ENCODE measurements at places on chromosomes 2 and 18.
A peak's percentile ranks its signal among the peaks of the same experiment; 100 is the strongest.

DNA sequence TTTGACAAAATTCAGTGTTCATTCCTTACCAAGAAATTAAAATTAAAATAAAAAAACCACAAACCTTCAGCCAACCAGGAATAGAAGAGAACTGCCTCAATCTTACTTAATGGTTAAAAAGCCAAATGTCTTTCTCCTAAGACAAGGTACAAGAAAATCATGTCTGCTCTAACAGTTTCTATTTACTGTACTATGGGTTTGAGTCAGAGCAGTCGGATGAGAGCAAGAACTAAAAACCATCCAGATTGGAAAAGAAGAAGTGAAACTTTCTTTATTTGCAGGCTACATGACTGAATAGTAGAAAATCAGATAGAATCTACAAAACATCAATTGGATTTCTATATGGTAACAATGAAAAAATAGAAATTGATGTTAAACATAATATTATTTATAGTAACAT is 555.5 kb upstream of the TNP1 start:
- no peak for DNase-seq

DNA sequence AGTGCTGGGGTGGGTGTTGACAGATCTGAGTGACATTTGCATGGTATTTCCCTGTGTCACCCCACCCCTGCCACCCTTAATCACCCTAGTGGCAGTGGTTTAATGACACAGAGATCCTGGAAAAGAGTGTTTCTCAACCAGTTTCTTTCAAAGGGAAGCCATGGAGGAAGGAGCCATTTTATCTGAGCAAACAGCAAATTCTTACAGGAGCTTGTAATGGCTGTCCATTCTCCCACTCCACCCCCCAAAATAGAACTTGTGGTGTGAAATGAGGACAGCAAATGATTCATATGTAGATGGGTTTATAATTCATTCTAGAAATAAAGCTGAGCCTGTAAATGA is 51.5 kb downstream of the CDC42EP3 start:
- DNase-seq = no peak

- no peak for DNase-seq
These were observed 9.2 kb upstream of the DNPEP start for GRCh38 chr2:219396863-219397457.

DNA sequence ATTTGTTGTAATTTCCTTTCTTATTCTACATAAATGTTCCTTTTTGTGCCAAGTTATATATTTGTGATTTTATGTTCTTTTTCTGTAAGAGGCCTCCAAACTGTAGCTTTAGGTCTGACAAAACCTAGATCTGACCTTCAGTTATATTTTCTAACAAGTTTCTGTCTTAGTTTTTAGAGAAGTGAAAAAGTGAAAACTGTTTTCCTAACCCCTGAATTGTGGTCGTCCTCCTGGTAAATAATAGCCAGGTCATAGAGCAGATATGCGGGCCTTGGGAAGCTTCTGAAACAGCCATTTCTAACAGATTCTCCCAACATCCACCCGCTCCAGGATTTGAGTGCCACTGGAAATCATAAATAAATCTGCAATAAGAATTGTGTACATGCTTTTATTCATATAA is 398.4 kb upstream of the CWC22 start:
- DNase-seq = no peak

DNA sequence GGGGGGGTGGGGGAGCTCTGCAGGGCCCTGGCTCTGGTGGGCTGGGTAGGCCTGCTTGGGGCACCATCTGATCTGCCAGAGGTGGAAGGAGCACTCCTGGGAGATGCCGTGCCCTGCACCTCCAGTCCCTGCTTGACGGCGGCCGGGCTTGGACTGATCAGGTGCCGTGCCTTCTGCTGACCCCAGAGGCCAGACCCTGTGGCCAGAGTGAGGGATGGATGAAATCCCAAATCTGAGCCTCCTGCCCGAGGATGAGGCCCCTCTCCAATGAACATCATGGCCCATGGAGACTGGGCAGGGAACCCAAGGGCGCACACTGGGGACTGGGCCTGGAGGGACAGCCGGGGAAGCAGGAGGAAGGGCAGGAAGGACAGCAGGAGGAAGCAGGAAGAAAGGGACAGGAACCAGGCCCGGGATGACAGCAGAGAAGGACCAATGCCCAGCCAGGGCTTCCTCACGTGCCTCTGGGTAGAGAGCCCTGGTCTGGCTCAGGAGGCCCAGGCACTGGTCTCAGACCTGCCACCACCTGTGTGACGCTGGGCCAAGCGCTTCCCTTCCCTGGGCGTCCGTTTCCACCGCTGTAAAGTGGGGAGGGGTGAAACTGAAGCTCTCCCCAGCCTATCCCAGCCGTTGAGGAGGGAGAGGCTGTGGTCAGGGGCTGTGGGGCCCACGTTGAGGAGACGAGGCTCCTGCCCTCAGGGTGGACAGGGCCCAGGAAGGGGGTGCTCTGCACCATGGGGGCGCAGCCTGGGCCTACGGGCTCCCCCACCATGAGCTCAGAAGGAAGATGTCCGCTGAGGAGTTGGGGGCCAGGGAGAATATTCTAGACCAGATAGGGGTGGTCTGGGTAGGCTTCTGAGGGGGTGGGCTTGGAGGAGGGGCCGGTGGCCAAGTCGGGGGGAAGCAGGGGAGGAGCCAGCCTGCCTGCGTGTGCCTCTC is 1.0 kb upstream of the GPR35 start:
- DNase-seq = no peak

GRCh38 chr2:238092486-238093035 is 7.6 kb upstream of the ESPNL start:
- DNase-seq = no peak

DNA sequence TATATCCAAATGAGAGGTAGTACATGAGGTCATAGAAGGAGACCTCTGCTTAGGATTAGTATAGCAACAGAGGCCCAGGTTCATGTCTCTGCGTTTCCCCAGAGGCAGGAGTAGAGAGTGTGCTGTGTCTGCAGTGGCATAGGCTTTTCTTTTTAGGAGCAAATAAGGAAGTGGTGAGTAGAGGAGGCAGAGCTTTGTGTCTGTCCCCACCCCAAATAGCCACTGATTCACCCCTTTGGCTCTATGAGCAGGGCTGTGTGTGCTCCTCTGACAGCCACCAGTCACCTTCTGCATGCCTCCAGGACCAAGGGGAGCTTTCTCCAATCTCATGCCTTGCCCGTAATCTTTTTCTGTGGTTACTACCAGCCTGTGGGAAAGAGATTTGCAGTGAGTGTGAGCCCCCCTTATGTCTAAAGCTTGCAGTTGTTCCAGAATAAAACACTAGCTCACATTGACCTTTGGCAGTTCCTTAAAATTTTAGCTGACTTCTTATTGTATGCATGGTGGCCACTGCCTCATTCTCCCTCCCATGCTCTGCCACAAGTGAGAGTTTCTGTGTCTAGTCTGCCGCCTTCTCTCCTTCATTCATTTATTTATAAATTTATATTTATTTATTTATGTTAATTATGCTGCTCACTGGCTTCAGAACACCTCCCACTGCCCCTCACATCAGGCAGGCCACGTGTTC is 23.5 kb upstream of the ELAC1 start:
- no peak for DNase-seq

- DNase-seq = no peak
These were observed 107.8 kb downstream of the MSH2 start for GRCh38 chr2:47510745-47511144.

GRCh38 chr2:226338825-226339224 is 460.8 kb downstream of the IRS1 start:
- DNase-seq = no peak

DNA sequence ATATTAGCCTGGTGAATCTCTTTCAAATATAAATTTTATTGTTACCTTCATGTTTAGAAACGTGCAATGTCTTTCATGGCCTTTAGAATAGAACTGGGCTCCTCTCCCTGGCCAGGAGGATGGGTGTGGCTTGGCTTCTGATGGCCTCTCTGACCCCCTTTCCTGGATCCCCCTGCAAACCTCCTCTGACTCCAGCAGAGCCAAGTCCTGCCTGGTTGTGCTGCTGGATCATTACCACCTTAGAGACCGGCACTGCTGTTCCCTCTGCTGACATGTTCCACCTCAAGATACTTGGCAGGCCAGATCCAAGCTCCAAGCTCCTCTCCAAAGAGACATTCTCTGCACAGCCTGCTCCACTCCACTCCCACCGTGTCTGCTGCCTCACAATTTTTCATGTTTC is 823.8 kb upstream of the HS6ST1 start:
- no peak for DNase-seq

DNA sequence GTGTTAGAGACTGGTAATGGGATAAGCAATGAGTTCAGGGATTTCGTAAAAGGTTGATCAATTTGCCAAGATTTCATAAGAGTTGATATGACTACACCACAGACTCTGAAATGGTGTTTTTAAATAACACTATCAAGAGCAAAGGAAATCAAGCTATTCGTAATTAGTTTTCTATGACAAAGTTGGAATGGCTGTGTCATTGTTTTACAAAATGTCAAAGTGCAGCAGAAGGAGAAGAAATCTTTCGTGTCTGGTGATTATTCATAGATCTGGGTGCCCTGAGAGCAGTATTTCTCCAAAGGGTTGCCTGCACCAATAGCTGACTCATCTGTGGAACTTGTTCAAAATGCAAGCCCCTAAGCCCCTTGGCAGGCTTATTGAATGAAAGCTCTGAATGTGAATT is 70.1 kb downstream of the NABP1 start:
- no peak for DNase-seq

DNA sequence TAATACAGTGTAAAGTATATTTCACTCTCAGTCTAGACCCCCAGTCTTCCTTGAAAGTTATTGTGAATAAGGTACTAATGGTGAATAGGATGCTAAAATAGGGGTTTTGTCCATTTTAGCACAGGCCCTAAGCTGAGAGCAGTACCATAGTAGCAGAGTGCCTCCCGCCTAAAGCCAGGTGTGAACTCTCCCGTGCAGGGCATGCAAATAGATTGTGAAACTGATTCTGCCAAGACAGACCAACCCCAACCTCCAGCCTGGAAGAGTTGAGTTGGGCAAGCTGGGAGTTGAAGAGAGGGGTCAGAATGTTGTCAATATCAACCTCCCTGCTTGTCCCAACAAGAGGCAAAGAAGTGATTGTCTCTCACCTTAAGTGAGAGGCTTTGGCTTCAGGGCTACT is 97.4 kb upstream of the CYRIA start:
- no peak for DNase-seq

DNA sequence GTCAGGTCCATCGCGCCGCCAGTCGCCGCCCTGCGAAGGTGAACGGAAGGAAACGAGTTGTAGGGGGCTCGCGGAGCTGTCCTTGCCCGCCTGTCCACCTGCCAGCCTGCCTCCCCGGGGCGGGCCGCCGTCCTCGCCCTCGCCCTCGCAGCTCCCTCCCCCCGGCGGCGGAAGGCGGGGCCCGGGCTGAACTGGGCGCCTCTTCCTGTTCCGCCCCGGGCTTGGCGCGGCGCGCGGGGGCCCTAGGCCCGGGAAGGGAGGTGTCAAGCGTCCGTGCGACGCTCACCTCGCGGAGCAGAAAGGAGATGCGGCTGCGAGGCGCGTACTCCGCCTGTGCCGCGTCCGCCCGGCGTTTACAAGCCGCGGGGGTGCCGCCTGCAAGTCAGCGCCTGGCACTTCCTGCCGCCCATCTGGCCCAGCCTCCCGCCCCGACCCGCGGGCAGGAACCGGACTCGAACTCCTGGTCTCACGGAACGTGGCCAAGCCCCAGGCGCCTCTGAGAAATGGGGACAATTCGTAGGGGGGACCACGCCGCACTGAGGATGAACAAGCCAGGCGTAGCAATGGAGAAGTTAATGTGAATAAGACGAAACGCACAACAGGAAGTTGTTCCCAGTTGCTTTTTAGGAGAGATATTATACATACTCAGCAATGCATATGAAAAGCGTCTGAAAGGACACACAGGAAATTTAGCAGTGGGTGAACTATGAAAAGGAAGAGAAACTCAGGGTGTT is at the start of gene CNPPD1:
TSS of gene CNPPD1 (minus strand) at position 108 of the 734 bp plus-strand sequence. CDS start at position 11, 97 bp downstream.
- peak; percentile 82 for DNase-seq

GRCh38 chr2:20122864-20123263 is 71.4 kb upstream of the LAPTM4A start:
- DNase-seq = no peak

DNA sequence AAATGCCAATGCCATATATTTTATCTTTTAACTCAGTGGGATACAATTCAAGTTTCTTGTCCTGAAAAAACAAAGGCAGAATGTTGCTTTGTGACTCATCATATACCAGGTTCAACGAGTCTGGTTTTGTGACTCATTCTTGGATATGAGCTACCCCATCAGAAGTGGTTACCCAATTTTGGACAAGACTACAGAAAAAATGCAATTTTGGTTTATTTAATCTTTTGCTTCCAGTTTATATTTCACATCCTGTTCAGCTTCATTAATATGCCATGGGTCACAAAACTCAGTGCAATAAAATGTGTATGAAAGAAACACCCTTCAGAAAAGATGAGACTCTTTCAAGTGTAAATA is 25.0 kb downstream of the FN1 start:
- DNase-seq = no peak

DNA sequence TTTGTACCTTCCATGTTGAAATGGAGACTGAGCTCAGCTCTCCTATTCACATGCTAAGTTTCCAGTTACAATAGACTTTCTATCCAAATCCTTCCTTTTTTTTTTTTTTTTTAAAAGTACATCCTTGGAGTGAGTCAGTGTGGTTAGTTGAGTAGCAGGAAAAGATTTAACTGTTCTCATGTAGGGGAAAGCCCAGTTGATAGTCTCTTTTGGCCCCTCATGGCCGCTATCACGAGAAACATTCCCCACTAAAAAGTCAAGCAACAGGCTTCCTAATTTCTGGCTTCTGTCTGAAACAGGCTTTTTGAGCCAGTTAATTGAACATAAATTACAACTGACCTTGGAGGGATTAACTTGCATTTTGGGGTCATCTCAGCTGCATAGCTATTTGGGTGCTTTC is 161.3 kb downstream of the MEIS1 start:
- DNase-seq = no peak

DNA sequence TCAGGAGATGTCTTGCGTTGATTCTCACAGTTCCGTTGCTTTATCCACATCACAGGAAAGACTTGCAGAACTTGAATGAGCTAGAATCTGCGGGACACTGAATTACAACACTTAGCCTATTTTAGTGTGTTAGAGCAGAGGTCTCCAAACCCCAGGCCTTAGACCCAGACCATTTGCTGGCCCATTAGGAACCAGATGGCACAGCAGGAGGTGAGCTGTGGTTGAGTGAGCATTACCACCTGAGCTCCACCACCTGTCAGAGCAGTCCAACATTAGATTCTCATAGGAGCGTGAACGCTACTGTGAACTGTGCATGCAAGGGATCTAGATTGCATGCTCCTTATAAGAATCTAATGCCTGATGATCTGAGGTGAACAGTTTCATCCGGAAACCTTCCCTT is 3.8 kb downstream of the MRPL30 start:
- DNase-seq = no peak

GRCh38 chr2:200471324-200471848 is 38.5 kb downstream of the KCTD18 start:
- peak; percentile 23 for DNase-seq

- peak; percentile 38 for DNase-seq
These were observed 83.9 kb downstream of the STPG4 start for GRCh38 chr2:47070920-47071824.

All from hypothalamus (tissue), 51 donors.